Mucosa of gallbladder (tissue), 1 donor: ENCODE measurements at places on chromosomes 7 and 10. TPM values are rescaled to one million over a fixed set of nuclear protein-coding genes. Genes with fewer than 3 reads are reported as not detected.

DNA sequence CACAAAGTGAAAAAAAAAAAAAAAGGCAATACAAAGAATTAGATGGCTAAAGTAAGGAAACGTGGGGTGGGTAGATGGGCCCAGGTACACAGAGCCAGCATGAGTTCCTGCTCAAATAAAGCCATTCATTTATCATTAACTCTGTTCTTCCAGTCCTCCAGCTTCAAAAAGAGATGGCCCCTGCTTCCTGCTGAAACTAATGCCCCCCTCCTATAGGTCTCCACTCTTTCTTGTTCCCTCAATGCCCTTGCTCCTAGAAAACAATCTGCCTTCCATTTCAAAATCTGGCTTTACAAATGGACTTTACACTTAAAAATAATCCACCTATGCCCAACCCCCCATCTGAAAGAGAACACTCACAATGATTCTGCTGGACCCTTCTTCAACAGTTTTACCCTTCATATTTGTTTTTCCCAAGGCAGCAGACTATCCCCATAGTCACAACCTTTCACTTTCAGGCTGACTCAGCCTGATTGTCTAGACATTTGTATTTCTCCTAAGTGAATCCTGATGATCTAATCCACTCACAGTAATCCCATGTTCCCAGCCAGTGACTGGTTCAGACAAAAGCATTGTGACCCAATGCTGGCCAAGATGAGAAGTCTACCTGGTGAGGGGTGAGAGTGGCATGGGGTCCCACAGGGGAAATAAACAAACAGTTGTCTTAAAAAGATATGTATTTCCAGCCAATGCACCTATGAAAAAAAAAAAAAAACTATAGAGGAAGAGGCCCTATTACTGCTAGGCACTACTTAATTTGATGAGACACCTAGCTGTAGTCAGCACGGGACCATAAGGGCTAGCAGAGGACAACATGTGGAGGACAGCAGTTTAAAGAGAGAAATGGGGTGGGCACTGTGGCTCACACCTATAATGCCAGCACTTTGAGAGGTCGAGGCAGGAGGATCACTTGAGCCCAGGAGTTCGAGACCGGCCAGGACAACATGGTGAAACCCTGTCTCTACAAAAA, 74.6 kb upstream of the GRID1 start:
- no peak for DNase-seq

DNA sequence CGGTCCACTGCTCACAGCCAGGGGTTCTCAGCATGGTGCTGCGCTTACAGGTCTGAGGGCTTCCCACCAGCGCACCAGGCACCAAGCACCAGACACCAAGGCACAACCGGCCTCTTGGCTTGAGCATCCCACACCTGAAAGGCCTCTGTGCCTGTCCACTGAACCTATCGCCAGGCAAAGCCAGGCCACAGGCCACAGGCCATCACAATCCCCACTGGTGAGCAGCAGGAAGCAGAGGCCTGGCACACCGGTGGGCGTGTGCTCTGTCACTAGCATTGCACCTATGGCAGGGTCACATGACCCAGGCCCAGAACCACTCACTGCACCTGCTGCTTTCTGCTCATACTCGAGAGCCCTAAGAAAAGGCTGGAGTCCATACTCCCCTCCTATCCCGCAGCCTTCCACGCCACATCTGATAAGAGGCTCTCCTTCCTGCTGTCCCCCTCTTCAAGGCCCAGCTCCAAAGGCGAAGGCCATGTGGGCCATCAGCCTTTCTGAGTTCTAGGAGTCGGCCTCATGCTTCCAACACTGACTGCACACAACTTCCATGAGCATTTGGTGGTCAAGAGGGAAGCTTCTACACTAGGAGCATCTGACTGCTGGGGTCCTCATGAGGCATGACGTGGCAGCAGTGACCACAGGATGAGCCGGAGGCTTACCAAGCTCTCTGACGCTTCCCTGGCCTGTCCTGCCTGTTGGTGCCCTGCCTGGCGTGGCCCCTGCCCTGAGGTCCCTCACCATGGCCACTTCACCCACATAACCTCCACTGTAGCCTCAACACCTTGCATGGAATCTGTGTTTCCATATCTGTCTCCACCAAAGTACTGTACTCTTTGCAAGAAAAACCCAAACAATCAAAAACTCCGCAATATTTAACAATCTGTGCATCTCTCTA, 166.3 kb downstream of the TNS3 start:
- DNase-seq = no peak

GRCh38 chr7:123220396-123220795, 20.6 kb upstream of the SLC13A1 start:
- peak; percentile 25 for DNase-seq

The RHOBTB1 gene
- 16.8 TPM for total RNA-seq

GRCh38 chr10:112071596-112072133, 111.9 kb downstream of the GPAM start:
- DNase-seq = no peak

DNA sequence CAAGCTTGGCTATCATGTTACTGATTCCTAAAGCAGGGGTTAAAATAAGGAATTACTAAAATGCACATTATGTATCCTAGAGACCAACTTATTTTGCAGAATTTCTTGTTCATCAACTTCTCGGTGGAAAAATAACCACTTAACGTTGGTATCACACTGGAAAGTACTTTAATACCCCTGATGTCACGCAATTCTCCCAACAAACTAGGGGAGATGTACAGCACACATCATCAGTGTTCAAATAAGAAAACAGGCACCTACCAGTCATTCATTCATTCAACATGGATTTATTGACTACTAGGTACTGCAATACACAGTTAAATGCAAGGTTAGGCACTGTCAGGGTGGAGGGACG, 648 bp downstream of the HUS1 start:
- DNase-seq = no peak

DNA sequence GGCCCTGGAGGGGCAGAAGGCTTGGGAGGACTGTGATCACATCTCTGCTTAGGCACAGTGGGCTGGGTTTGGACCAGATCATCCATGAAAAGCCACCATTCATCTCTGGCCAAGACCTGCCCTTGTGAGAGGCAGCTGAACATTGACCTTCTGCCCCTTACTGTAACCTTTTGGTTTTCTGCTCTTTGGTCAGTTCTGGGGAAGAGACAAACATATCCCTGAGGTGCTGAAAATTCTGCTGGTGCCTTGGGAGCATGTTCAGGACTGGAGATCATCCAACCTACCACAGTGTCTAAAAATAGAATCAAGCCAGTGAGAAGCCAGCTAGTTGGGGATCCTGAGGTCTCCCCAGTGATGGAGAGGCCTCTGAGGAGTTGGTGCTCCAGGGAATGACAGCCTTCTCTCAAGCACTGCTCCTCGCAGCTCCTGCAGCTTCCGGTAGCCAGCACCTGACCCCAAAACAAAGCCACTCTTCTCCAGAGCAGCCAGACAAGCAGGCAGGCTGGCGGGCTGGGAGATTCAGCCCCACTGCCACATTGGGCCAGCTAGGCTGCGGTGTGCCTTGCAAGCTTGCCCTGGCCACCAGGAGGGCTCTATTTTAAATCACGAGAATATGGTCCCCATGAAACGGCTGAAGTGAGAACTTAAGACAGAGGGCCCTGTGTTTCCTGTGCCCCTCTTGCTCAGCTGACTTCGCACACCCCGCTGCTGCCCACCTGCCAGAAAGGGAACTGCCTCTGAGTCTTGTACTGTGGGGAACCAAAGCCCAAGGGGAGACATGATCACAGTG, 37.8 kb upstream of the UBE2H start:
- no peak for DNase-seq

GRCh38 chr7:67896721-67897120, 900.1 kb downstream of the TYW1 start:
- no peak for DNase-seq

- no peak for DNase-seq
Measured at GRCh38 chr7:149863500-149863899, 10.3 kb upstream of the ATP6V0E2 start.

DNA sequence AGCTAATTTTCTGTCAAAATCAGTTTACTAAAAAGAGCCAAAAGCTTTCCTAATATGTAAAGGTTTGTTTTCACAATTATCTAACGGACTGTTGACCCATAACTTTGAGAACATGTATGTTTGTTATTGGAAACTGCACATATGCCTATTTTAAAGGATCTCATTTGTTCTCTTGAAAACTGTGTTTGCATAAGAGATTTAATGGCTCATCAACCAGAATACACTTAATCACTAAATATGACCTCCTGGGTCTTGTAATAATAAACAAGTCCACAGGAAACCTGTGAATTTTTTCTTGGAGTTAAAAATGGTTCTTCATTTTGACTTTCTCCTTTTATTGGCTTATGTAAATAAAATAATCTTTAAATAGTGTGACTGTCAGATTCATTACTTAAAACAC, 48.3 kb upstream of the STEAP1B start:
- DNase-seq = no peak

DNA sequence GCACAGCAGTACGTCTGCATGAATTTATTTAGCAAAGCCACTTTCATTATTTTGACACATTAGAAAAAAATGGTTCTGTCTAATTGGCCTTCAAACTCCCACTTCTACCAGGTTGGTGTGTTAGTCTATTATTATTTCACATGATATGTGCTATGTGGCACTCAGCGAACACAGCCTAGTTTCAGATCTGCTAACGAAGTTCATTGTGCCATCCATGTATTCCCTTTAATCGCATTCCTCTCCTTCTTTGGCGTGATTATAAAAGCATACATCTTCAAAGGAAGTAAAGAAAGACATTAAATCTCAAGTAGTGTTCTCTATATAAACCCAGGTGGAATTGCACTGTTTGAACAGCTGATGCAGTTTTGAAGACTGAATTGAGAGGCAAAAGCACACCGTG, 96.4 kb upstream of the CACNA2D1 start:
- DNase-seq = no peak

GRCh38 chr10:133454204-133454893, 604 bp downstream of the SCART1 start:
- peak; percentile 7 for DNase-seq

DNA sequence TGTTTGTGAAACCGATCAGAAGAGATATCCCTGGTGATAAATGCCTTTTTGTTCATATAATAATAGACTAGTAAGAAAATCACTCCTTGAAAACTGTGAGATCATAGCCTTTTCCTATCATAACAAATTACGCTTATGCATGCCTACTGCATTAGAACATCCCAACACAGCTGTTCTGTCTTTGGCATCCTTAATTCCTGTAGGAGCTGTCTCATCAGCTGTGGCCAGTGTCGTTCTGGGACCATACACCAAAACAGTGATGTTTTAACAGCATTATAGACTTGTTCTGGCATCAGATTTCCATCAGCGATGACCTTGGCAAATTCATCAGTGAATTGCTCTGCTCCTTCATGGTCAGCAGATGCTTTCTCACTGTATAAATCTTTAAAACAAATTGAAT, 423.6 kb upstream of the LRGUK start:
- DNase-seq = no peak

The MGMT gene
- 19.4 TPM for total RNA-seq

The CYP3A7 gene
- 92.6 TPM for total RNA-seq

DNA sequence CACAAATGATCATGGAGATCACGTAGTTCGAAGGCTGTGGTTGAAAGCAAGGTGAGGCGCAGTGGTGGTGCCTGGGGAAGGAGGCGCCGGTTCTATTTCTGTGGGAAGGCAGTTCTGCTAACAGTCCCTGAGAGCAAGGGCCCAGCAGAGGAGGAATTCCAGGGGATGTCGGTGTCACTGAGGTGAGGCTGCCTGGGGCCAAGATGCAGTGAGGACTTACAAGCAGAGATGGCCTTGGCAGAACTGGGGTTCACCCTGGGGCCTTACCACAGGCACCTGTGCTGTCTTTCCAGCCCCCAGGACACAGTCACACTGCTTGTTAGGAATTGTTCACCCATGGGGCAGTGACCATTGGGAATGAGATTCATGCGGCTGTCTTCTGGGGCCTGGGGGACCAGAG, 26.7 kb downstream of the GBX1 start:
- no peak for DNase-seq

- DNase-seq = no peak
Measured at GRCh38 chr10:72918352-72918751, 24.8 kb downstream of the OIT3 start.

The NKX1-2 gene
- 0.09 TPM for total RNA-seq

DNA sequence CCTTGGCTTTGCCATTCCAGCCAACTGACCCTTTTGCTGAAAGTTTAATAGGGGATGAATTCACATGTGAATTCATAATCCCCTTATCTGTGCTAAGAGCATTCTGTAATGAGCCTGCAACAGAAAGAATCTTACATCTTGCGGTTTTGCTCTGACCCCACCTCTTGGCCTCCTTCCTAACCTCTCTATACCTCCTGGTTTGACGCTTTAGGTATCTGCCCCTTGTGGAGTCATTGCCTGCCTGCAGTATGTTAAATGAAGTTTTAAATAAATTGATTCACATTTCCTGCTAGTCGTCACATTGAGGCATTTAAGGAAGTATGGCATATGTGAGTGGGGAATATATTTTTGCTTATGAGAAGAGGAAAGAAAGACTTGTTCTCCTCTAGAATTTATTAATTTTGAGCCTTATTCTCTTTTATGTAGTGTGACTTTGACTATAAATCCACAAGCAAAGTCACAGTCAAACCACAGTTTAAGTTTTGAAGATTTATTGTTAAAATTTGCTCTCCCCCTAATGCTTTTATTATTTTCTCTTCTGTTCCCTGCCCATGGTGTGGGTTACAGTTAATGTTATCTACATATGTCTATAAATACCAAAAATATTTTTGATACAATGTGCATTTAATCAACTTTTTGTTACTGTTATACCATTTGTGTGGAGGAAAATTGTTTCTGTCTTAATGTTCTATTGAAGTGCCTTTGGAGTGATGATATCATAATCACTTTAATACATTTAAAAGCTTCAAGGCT, 60.9 kb downstream of the LRMDA start:
- no peak for DNase-seq

The OPN4 gene
- total RNA-seq = not detected

GRCh38 chr7:100667331-100668068, 6.0 kb upstream of the GNB2 start:
- DNase-seq = no peak

DNA sequence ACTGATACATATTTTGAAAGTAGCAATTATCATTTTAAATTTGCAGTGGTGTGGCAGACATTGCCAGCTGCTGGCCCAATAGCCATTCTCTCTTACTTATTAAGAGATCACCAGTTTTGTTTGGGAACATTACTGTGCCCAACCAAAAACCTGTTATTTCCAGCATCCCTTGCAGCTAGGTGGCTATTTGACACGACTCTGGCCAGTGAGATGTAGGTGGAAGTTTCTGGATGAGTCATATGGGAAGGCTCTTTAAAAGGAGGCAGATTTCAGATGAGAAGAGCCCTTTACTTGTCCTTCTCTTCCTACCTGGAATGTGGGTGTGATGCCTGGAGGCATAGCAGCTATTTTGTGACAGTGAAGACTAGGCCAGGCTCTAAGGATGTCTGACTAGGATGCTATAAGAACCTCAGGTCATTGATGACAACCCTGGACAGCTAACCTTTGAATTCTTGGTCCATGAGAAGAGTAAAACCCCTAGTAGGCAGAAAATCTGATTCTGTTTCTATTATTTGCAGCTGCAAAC, 77.9 kb downstream of the CARD11 start:
- no peak for DNase-seq

The TMEM130 gene
- 0.26 TPM for total RNA-seq

GRCh38 chr7:34281260-34281659, 375.9 kb downstream of the BMPER start:
- no peak for DNase-seq
